ENCODE measurements at places on chromosomes 1 and 21. TPM values are rescaled to one million over a fixed set of nuclear protein-coding genes. Genes with fewer than 3 reads are reported as not detected.

GRCh38 chr1:11720525-11720924, 15.4 kb upstream of the AGTRAP start:
- no peak for DNase-seq

NR1I3 gene
- not detected for total RNA-seq

- peak; percentile 20 for DNase-seq
These were observed 2.6 kb downstream of the KCNA3 start for GRCh38 chr1:110672001-110672752.

DNA sequence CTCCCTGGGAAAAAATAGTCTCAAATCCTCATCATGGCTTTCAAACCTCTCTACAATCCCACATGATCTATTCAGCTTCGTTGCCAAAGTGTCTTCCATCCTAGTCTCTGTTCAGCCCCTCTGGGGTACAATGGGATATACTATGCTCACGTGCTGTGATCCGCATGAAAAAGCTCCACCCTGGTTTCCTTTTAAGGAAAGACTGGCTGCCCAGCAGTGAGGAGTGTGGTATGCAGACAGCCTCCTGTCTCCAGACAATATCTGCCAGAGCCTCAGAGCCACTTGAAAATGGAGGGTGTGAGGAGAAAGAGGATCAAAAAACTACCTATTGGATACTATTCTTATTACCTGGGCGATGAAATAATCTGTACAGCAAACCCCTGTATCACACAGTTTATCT, 194.5 kb downstream of the LHX8 start:
- no peak for DNase-seq

FALEC gene
- not detected for total RNA-seq

CFAP410 gene
- total RNA-seq, result 11.7 TPM
